ENCODE measurements at places on chromosomes 1 and 21.

DNA sequence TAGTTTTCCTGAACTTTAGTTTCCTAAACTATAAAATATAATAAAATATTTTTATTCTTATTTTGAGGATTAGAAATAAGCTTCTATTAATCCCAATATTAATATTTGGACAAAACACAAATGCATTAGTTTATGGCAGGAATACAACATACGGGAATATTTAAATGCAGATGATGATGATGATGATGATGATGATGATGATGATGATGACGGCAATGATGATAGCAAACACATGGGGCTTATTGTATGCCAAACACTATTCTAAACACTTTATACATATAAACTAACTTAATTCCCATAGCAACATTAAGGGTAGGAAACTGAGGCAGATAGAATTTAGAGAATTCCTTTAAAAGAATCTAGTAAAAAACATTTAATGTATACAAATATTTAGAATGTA, 541.5 kb upstream of the BEND5 start:
- no peak for DNase-seq

DNA sequence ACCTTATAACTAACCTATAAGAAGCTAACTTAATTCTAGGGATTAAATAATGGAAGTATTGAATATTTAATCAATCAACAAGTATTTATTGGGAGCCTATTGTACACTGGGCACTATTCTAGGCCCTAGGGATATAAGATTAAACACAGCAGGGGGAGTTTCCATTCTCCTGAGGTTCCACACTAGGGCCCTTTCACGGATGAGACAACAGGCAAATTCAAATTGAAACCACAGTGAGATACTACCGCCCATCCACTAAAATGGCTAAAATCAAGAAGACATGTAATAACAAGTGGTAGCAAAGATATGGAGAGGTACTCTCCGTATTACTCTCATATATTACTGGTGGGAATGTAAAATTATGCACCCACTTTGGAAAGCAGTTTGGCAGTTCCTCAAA, 674.4 kb downstream of the KIF26B start:
- DNase-seq, result no peak

- DNase-seq, result no peak
Observed at GRCh38 chr21:31332525-31332924, 11.5 kb downstream of the TIAM1 start.

DNA sequence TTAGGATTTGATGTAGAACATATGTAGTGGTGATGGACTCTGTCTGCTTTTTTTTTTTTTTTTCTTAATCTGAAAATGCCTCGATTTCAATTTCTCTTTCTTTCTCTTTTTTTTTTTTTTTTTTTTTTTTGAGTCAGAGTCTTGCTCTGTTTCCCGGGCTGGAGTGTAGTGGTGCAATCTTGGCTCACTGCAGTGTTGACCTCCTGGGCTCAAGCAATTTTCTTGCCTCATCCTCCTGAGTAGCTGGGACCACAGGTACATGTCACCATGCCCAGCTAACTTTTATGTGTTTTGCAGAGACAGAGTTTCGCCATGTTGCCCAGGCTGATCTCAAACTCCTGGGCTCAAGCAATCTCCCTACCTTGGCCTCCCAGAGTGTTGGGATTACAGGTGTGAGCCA, 17.4 kb downstream of the MAST2 start:
- DNase-seq, result no peak

Measured in skeletal muscle cell (primary cell).